ENCODE measurements at places on chromosomes 7 and 10.

- DNase-seq: no peak
Measured at GRCh38 chr10:131162211-131162610, 149.3 kb downstream of the TCERG1L start.

GRCh38 chr7:34299066-34299465 is 359.0 kb upstream of the NPSR1 start:
- no peak for DNase-seq

DNA sequence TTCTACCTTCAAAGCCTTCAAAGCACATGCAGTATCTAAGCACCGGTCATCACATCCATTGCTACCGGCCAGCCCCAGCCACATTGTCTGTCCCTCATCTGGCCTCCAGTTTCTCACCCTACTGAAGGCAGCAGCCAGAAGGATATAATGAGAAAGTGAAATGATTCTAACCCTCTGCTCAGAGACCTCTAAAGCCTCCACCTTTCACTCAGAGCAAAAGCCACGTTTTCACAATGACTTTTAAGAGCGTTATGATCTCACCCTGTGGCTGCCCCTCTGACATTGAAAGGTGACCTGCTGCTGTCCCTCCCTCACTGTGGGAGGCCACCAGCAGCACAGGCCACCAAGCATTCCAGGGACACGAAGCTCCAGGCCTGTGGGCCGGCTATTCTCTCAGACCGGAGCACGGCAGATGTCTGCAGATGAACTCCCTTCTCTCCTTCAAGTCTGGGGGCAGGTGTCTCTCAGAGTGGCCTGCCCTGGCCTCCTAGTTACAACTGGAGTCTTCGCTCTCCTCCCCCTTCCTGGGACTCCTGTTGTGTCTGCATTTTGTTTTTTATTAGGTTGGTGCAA is 94.9 kb upstream of the EEPD1 start:
- DNase-seq: no peak

GRCh38 chr7:92781117-92781720 is 55.2 kb downstream of the CDK6 start:
- DNase-seq: no peak

DNA sequence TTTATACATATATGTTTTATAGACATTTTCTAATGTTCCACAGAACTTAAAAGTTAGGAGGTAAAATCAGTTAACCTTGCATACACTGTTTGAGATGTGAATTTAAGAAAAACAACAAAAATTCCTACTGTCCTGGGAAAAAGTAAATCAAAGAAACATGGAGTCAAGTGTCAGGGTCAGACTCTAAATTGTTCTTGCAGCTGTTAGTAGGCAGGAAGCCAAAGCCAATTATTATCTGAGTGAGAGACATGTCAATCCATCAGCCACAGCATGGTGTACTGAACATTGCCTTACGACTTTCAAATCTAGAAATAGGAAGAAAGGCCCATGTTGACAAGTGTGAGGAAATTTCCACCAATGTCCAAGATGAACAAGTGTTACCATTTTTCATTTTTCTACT is 461.2 kb upstream of the MBL2 start:
- no peak for DNase-seq

- no peak for DNase-seq
Measured at GRCh38 chr10:845526-845925, 86.0 kb downstream of the LARP4B start.

DNA sequence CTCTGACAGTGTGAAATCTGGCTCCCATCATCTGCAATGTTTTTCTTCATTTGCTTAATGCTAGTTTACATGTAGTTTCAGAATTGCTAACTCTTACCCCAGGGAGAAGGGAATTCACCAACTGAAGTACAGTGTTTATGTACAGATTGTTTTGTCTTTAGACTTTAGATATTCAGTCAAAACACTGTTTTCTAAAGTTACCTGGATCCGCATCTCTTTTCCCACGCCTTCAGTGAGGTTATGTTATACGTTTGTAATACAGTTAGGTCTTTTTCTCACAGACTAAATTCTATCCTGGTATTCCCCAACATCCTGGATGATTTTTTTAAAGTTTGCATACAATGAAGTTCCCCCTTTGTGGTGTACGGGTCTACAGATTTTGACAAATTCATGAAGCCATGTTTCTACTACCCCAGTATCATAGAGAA is 3.2 kb upstream of the LYZL1 start:
- DNase-seq: no peak

GRCh38 chr7:151059367-151060112 is at the start of gene SLC4A2:
Gene SLC4A2 (plus strand): TSS chr7:151059589. CDS start chr7:151061988, 2,399 bp downstream.
- peak; percentile 69 for DNase-seq

- DNase-seq: no peak
Measured at GRCh38 chr7:27961255-27961654, 219.3 kb downstream of the JAZF1 start.

GRCh38 chr7:55171157-55171556 is 152.3 kb downstream of the EGFR start:
- no peak for DNase-seq

Measured in T-cell (primary cell).